ENCODE measurements at places on chromosomes 1 and 21.

DNA sequence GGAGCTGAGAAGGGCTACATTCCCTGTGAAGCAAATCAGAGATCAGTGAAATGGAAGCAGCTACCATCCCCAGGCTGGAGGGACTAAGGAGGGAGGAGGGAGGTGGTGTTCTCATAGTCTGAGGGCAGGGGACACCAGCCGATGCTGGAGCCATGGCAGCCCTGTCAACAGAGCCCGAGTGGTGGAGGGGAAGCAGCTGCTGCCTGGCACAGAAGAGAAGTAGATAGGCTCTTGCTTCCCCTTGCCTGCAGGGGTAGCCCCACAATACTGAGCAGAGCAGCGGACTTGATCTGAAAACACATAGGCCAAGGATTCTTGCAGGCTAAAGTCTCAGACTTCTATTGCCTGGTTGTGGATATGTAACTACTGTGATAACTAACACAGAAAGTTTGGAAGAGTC lies 255.1 kb downstream of the FGGY start:
- peak; percentile 29 for DNase-seq

- DNase-seq = no peak
Observed at GRCh38 chr1:240496356-240496755, 115.6 kb downstream of the GREM2 start.

- no peak for DNase-seq
Observed at GRCh38 chr21:14353726-14354125, 29.2 kb downstream of the HSPA13 start.

DNA sequence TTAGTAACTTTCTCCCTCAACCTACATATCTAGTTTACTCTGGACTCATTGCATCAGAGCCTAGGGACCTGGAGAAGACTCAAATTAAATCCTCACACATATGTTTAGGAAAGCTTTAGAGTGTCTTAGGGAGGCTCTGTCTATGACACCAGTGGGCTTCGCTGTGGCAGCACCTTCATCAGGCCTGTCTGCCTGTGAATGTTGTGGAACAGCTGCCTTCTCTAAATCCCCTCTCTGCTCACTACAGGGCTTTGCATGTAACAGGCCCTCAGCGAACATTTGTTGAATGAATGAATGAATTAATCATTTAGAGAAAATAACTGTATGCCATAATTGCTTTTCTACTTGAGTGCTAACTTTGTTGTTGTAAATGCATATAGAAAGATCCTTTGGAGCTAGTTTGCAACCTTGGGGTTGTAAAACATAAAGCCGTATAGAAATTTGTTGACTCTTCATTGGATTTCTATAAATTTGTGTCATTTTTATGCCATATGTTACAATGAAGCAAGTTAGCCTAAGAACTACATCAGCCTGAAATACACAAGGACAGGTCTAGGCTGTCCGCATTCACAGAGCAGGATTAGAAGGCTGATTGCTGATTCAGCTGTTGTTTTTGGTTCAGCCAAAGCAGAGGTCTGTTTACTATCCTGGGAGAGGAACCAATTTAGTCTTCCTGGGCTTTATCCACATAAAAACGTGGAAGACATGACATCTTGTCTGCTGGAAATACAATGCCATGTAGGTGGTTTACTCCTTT lies 238.0 kb downstream of the ASTN1 start:
- DNase-seq = no peak

GRCh38 chr1:226637147-226637935 lies 88.8 kb downstream of the STUM start:
- no peak for DNase-seq

DNA sequence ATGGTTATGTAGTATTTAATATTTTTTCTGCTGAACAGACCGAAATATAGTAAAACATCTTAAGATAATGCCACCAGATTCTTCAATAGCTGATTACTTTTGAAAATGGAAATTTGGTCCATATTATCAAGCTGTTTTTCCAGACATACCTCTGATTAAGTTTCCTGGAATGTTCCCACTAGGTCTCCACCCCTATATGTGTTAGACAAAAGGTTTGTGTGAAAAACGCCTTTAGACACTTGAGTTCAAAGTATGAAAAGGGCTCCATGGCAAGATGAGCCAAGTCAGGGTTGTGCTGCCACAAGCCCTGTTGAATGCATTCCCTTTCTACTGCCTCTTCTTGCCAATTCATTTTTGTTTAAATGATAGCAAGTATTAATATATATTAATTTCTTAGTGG lies 52.7 kb downstream of the ZBTB17 start:
- DNase-seq = no peak

DNA sequence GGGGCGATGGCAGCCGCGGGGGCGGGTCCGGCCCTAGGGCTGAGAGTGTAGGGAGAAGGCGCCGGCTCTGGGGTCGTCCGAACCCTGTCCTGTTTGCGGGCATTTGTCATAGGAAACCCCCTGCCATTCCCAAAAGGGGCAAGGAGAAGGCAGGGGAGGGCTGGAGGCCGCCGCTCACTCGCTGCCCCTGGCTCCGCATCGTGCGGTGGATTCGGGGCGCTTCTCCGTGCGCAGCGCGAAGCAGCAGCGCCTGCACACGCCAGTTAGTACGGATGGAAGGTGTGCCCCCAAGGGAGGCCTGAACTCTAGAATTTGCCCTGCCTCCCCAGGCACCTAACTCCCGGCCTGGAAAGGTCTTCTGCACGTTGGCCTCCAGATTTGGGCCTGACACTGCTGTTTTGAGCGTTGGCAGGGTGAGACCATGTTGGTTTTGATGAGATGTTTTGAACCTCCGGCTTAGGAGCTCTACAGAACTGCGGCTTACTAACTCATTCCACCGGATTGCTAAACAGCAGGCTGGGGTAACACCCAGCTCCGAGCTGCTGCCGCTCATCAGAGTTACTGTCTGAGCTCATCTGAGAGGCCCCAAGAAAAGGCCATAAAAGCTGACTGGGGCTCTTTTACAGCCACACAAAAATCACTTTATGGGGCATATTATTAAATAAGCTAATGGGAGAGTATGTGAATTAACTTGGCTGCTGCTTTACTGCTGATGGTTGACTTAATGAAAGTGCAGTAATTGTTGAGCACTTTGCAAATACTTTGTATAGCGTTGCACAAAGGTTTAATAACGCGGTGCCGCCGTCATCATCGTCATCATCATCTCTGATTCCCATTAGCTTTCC lies 987 bp downstream of the GPR137B start:
- peak; percentile 20 for DNase-seq

- DNase-seq = no peak
Observed at GRCh38 chr1:31687601-31688000, 16.2 kb downstream of the COL16A1 start.

Measured in globus pallidus (tissue), 1 donor.